Substantia nigra (tissue), 51 donors: ENCODE measurements at places on chromosomes 1 and 21.

GRCh38 chr1:43304314-43304681 is 3.5 kb downstream of the TIE1 start:
- no peak for DNase-seq

DNA sequence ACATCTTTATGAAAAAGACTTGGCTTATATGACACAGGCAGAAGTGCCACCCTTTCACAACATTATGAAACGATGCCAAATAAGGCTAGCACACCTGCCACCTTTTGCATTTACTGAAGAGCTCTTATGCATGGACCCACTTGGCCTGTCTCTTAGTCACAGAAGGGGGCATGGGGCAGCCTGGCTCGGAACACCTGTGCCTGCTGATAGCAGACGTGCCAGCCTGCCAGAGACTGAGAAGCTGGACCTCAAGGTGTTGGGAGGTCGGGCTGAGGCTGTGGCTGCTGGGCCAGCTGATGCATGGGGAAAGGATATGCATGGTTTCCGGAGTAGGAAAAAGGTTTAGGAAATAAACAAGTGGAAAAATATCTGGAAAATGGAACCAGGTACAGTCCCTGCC is 21.5 kb downstream of the RCAN1 start:
- no peak for DNase-seq

DNA sequence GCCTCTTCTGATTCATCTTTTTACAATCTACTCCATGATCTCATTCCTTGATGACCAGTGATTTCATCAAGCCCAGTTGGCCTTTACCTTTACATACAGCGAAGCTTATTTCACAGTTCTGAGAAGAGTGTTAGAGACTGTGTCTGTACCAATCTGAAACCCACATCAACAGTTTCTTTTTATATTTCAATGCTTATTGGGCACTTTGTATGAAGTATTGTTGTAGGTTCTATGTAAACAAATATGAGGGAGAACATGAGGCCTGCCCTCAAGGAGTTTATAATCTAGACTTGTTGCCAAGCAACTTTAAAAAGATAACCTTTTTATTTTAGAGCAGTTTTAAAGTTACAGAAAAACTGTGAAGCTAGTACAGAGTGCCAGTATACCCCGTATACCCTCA is 27.5 kb upstream of the RWDD3 start:
- DNase-seq = no peak

DNA sequence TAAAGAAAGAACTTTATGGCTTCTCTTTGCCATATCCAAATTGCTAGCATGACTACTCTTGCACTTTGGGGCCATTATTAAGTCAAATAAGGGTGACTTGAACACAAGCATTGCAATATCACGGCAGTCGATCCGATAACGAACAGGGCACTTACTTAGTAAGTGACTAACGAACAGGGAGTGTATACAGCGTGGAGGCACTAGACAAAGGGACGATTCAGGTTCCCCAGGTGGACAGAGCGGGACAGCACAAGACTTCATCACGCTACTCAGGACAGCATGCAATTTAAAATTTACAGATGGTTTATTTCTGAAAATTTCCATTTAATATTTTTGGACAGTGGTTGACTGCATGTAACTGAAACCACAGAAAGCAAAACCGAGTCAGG is 5.4 kb upstream of the PITHD1 start:
- no peak for DNase-seq

DNA sequence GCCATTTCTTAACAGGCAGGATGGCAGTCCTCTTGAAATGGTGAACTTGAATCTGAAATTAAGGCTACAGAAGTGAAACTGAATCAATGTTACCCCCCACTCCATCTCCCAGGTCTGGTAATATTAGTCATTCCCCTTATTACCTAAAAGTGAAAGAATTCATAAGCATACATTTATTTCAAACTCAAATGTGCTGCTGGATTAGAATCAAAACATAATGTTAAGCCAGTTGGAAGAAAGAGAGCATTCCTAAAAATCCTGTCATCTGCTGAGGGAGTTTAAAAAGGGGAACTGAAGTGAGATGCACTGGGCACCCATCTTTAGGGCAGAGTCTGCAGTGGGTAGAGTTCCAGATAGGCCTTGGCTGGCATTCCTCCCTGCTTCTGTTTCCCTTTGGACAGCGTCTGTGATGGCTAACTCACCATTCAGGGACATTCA is 17.4 kb downstream of the KIAA0319L start:
- DNase-seq = no peak

DNA sequence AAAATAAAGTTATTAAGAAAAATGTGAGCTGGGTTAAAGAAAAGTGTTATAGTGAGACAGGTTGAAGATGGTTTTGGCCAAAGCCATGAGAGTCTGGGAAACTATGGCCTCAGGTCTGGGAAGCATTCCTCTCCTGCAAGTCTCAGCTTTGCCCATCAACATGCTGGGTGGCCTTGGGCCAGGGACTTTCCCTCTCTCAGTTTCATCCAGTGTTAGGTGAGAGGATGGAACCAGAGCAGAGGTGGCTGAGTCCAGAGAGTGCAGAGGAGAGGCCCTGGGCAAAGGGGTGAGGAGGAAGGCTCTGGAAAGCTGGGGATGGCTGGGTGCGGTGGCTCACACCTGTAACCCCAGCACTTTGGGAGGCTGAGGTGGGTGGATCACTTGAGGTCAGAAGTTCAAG is 10.5 kb downstream of the PADI2 start:
- DNase-seq = no peak

DNA sequence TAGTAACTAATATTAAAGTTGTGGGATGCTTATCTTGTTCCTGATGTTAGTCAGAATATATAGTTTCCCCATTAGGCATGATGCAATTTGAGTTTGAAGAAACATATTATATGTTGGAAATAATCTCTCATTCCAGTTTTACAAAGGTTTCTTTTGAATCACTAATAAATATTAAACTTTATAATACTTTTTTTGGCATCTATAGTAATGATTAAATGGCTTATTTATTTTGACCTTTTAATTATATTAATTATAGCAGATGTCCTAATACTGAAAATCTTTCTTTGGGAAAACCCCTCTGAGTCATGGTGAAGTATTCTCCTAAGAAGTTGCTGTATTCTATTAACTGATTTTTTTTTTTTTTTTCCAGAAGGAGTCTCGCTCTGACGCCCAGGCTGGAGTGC is 28.5 kb upstream of the PTGS2 start:
- DNase-seq = no peak

DNA sequence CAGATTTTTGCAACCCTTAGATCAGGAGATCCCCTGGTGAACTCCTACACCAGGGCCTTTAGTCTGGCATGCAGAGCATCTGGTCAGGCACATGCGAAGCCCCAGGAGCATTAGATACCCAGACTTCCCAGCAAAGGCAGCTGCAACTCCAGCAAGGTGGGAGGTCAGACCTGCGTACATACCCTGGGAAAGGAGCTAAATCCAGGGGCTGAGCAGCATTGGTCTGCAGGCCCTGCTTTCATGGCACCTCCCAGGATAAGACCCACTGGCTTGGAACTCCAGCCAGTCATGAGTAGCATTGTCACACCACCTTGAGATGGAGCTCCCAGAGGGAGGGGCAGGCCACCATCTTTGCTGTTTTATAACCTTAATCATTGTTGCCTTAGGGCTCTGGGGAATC is 92.3 kb downstream of the KCNT2 start:
- no peak for DNase-seq

DNA sequence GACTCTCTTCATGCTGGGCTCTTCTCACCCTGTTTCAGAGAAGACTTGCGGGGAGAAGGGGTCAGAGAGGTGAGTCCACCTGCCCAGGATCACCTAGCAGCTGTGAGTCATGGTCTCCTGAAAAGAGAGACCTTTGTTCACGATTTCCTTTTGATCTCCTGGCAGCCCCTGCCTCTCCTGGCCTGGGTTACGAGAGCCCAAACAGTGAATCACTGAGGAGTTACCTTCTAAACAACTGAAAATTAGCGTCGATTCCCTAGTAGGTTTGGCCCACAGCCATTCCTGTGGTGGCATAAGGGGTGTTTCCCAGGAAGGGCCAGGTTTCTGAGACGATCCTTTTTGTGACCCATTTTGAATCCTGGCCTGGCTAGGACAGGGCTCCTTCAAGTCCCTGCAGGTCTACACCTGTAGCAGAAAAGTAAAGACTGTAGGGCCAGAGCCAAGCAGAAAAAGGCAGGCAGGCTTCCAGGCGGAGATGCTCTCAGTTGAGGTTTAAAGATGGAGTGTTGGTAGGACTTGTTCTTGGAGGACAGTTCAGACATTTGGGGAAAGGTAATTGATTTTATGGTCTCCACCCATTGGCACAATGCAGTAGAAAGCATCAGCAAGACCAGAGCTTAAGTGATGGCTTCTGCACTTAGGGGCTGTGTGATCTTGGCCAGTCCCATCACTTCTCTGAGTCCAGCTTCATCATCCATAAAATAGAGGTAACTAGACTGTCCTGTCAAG is 2.1 kb upstream of the PLA2G2E start:
- DNase-seq = no peak

GRCh38 chr1:169568497-169568896 is 17.8 kb downstream of the F5 start:
- no peak for DNase-seq

- no peak for DNase-seq
Measured at GRCh38 chr1:36433102-36433501, 17.1 kb downstream of the OSCP1 start.

DNA sequence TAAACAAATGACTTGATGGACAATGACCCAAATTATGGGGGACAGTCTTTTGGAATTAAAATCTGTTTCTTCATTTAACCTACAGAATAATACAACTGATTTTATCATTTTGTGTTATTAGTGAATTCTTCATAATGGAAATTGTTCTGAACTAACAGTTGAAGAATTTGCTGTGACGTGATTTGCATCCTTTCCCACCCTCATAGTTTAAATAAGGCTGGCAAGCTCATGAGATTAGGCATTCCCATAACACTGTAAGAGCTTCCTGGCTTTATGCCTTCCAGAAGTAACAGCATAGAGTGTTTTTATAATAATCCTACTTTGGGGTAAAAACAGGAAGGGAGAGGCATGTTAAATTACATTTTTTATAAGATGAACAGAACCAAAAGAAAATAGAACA is 95.7 kb downstream of the ATP6V1G3 start:
- DNase-seq = no peak
